Tibial artery (tissue), 4 donors: ENCODE measurements at places on chromosomes 5 and 9.
A peak's percentile ranks its signal among the peaks of the same experiment; 100 is the strongest.

DNA sequence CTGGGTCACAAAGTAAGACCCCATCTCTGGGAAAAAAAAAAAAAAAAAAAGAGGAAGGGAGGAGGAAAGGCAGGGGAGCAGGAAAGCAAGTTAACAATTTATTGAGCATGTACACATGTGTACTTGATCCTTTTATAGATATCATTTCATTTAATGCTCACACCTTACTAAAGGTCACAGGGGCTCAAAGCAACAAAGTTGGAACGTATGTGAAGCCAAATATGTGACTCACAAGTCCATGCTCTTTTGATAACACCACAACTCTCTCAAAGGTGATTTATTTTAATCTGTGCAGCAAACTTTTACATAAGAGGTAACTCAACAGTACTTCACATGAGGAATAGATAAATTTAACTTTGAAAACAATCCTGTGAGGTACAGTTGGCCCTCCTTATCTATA is 34.4 kb upstream of the DTWD2 start:
- no peak for DNase-seq

DNA sequence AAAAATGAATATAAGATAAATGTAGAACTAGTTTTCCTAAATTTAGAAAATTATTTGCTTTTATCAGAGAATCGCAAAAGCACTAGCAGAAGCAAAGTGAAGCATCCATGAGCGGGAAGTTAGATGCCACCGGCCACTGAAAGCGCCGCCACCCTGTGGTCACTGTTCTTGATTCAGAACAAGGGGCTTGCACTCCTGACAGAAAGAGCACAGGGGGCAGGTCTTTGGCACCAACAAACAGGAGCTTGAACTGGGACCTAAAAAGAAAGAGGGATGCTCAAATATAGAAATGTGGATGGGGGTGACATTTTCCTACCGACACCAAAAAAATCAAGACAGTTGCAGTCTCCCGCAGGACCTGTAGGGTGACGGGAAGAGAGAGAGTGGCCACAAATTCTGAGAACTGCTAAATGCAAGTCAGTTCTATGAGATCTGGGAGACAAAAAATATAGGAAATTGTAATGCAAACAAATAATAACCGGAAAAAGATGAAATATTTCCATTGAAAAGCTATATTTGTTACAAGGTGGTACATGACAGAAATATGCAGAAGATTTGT is 144.3 kb downstream of the CDH12 start:
- DNase-seq: no peak

DNA sequence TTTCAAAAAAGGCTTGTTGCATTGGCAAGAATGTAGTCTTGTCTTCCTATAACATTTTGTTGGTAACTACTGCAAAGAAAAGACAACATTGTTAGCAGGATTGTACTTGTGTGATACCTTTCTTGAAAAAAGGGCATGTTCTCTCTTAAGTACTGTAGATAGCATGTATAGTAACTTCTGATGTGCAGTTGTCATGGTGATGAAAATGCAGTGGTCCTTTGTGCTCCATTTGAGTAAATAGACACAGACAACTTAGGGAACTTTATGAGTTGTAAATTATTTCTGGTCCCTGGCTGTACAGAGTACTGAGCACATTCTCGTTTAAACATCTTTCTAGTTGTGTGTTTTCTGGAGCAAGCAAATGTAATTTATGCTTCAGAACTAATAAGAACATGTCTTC is 103.3 kb downstream of the CD180 start:
- DNase-seq: no peak

DNA sequence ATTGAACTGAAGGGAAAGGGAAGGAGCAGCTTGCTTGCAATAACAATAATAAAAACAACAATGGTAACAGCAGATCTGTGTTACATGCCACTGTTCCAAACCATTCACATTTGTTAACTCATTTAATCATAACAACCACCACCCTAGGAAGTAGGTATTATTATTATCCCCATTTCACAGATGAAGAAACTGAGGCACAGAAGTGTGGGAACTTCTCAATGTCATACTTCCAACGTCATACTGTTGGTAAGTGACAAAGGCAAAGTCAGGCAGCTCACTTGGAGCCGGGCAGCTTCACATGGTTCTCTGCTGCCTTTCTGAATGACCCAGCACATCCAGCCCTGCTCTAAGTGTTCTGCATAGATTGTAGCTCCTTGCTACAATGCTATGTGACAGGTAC is 72.6 kb downstream of the FOXD1 start:
- DNase-seq: no peak

GRCh38 chr9:133113949-133114885 is 6.8 kb downstream of the RALGDS start:
- peak; percentile 73 for DNase-seq

DNA sequence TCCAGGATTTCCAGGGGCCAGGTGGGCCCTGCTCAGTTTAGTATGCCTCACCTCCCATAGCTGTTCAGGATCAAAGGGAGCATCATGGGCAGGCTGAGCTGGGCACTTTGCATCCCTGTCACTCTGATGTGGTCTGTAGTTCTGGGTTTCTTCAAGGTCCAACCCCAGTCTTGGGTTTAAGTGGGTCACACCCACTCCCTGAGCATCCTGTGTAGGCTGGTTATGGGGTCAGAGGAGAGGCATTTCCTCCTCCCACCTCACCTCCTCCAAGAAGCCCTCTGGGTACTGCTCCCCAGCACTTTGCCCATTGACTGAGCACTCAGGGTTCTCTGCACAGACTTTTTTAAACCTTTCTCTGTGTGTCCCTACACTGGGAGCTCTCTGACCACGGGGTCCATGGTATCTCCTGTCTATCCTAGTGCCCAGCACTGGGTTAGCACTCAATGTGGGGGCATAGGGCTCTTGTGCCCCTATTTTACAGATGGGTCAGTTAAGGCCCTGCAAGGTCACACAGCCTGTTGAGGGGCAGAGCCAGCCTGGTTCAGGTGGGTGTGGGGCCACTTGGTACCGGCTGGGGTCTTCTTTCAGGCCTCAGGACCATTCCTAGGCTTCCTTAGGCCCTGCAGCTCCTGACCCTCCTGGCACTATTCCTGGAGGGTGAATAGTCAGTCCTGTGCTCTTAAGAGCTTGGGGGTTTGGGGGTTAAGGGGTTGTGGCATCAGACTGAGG is 19.0 kb downstream of the CXXC5 start:
- no peak for DNase-seq

DNA sequence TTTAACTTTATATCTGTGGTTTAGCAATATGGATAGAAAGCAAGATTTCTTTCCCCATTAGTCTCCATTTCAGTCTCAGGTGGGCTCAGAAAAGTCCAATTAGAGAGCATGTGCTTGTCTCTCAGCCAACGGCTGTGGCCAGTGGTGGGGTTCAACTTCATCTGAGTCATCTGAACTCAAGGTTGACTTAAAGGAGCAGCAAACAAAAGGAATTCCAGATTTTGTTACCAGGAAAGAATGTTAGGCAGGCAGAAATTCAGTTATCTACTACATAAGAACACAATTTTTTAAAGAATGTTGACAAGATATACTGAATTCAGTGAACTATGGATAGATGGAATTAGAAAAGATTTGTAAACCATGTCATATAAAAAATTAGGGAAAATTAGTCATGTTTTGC is 784.1 kb downstream of the MAT2B start:
- DNase-seq: no peak

GRCh38 chr9:73805853-73806458 is 654.3 kb downstream of the ANXA1 start:
- no peak for DNase-seq

DNA sequence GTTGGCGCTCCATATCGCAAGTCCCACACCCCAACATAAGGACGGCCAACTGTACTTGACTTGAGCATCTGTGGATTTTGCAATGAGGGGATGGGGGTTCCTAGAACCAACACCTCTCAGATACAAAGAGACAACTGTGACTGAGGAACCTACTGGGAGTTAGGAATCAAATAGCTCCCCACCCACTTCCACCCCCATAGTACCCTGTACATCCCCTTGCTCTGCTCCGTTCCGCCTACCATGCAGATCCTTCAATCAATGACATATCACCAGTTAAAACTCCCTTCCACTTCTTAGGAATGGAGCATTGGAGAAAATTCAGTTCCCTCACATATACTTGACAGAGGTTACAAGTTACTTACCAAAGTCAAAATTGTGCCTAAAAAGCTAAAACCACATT is 140.9 kb downstream of the MLLT3 start:
- DNase-seq: no peak

DNA sequence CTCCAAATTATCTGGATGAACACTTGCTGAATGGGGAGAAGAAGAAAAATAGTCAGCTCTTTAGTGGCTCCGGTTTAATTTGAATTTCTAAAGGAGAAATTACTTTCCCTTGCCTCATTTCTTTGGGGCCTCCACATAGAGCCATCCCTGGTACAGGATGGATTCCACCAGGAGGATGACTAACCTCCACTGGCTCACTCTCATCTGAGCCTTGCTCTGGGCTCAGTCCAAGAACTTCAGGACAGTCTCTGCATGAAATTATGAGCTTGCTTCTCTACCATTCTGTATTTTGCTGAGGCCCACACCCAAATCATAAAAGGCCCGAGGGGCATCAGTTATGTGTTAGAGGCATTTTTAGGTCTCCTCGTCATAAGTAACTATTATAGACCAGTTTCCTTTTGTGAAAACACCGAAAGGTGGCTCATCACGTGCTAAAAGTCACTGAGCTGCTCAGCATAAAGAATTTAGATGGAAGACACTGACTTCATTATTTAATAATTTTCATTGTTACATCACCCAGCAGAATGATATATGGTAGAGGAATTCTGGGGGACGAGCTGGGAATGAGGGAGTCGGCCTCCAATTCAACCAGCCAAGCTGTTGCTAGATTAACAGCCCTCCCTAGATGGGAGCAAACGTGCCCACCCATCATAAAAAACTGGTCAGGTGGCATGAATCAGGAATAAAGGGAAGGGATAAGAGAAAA is 222.1 kb downstream of the TARS1 start:
- no peak for DNase-seq

DNA sequence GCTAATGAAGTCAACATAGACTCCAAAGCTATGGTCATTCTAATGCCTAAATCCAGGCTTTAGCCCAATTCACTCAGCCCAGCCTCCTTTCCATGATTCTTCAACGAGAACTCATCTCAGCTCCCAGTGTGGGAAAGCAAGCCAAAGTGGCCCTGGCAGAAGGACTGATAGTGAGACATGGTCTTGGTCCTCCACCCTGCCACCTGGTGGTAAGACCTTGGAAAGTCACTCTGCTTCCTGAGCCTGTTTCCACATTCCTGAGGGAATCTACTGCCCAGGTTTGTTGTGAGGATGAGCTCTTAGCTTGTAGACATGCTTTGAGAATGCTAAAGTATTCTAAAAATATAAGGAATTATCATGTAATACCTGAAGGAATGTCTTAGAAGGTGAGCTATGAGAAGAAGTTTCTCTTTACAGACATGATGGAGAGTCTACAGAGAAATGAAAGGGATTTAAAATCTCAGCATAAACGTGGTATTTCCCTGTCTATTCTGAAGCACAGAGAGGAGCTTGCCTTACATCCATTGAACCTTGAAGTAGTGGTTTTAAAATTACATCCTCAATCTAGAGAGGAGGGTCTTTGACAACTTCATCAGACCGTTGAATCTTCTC is 173.5 kb downstream of the TRIM32 start:
- peak; percentile 71 for DNase-seq

DNA sequence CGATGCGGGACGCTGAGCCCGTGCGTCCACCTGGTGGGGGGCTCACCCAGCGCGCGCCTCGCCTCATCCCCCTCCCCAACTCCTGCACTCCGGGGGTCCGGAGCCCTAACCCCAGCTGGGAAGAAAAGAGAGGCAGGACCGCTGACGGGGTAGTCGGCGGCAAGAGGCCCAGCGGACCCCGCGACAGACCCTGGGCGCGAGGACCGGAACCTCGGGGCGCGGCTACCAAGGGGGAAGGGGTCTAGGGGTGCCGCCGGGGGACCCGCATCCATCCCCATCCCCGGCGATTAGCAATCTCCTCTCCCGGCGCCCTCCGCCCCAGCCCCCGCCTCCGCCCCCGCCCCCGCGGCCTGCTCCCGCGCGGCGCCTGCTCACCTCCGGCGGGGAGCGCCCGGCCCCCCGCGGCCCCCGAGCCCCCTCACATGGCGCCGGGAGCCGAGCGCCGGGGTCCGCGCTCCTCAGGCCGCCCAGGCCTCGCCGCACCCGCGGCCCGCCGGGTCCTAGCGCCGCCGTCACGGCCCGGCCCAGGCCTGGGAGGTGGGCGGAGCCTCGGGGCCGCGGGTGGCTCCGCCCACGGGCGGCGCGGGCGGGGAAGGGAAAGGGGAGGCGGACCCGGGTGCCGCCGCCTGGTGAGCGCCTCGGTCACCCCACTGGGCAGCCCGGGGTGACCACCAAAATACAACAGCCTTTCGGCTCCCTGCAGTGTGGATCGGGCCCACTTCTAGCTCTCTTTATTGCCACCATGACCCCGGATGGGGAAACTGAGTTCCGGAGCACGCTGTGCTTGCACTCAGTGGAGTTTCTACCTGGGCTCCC is at the start of gene ST6GALNAC6:
ST6GALNAC6 (minus strand) TSS at position 476 of the 816 bp plus-strand sequence. CDS start 1,622 bp downstream, outside the sequence.
- no peak for DNase-seq

- no peak for DNase-seq
Measured at GRCh38 chr9:101516655-101517054, 17.0 kb upstream of the RNF20 start.

- no peak for DNase-seq
Measured at GRCh38 chr9:119164716-119165115, 204.5 kb downstream of the BRINP1 start.

DNA sequence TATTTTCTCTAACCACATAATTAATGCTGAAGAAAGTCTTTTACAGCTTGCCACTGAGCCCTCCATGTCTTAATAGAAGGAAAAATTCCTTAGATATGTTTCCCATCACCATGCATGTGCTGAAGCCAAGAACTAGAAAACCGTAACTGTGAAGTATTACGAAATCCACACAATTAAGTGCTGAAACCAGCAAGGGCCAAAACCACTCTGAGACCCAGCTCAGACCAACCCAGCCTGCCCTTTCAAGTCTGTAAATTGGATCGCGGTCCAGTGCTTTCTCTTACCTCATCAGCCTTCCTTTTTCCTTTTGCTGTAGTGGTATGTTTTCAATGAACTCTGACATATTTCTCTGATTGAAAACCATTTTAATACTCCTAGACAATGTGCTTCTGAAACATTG is 26.3 kb downstream of the SEMA5A start:
- peak; percentile 42 for DNase-seq

GRCh38 chr5:67015541-67016191 is 180.9 kb downstream of the CD180 start:
- DNase-seq: no peak

DNA sequence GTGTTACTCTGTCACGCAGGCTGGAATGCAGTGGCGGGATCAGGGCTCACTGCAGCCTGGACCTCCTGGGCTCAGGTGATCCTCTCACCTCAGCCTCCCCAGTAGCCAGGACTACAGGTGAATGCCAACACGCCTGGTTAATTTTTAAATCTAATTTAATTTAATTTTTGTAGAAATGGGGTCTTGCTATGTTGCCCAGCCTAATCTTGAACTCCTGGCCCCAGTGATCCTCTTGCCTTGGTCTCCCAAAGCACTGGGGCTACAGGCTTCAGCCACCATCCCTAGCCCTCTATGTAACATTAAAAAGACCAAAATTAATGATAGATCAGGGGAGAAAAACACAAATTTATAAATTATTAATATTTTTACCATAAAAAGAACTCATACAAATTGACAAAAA is 11.3 kb upstream of the UBAP2 start:
- DNase-seq: no peak

GRCh38 chr9:19940811-19941535 is 152.1 kb upstream of the SLC24A2 start:
- no peak for DNase-seq
